Skin of body (tissue), 3 donors: ENCODE measurements at places on chromosomes 4 and X. TPM values are rescaled to one million over a fixed set of nuclear protein-coding genes. Genes with fewer than 3 reads are reported as not detected.

DNA sequence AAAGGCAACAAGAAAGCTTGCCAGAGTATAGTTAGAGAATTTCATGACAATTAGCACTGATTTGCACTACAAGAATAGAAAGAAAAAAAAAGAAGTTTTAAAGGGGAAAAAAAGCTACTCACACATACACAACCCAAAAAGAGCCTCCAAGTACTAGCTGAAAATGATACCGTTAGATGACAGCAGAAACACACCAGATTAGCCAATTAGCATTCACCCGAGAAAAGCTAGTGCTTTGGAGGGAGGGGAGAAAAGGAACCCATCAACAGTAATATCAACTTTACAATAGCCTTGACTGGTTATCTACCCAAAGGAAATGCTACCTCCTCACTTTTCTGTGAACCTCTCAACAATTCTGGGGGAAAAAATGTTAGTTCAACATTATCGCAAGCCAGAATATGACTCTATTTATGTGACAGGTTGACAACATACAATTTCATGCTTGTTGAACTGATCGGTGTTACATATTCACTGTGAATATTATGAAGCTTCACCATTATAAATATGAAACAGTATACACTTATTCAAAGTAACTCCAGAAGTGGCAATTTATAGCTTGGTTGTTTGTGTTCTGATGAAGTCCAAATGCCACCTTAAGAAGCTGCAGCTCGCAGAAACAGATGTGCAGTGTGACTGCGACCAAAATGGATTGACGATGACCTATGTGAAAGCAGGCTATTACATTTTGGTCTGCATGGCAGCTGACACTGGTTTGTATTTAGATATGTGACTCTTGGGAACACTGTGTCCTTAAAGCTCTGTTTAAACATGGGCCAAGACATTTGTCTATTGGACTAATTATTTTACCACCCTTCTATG, 15.9 kb downstream of the PPARGC1A start:
- DNase-seq, result no peak

- DNase-seq, result no peak
Observed at GRCh38 chr4:25862411-25863346, at the start of gene SEL1L3. Gene SEL1L3 (minus strand): TSS chr4:25862988. CDS start chr4:25862836, 152 bp downstream.

DNA sequence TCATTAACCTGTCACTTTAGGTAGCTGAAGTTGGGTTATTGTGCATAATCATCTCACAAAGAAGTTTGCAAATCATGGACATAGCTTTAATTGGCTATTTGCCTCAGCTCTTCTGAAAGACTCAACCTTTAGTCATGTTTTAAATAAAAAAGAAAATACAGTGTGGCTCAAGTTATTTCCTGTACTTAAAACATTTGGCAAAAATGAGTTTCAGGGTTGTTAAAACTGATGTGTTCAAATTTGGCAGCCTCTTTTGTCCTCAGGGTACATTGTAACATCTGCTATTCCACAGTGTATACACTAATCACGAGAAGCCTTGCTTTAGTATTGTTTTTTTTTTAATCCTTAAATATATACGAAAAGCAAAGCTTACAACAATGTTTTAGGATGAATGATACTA, 31.5 kb upstream of the HPGD start:
- peak; percentile 71 for DNase-seq

- no peak for DNase-seq
Observed at GRCh38 chrX:93264261-93265002, 408.9 kb downstream of the NAP1L3 start.

DNA sequence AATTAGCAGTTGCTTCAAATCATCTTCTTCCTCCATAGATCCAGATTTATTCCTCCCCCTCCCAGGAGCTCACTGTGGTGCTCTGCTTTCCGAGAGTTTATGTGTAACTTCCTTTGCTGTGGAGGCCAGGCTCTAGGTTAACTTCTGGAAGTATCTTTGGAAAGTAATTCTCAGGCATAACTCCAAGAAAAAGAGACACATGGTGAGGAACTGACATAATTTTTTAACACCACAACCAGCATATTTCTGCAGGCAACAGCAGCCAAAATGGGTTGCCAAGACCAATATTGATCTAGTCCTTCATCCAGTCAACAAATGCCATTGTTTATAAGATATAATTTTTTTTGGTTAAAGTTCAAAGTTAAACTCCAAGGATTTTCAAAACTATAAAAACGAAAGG, 114.5 kb upstream of the RBPJ start:
- peak; percentile 95 for DNase-seq

DNA sequence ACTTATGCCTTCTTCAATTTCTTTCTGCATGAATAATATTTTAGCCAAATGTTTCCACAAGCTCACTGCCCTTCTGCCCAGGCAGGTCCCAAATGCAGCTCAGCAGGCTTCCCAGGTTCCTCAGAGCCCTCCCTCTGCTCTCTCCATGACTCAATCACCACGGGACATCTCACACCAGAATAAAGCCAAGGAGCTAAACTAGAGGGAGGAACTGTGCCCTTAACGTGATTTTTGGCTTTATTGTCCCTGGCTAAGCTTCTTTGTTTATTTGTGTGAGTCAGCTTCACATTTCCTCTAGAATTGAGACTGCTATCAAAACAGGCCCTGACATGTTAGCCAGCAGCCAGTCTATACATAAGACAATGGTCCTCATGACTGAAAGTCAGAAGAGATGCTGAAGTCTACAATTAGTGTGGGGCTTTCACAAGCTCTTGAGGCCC, 186.4 kb upstream of the GALNT7 start:
- DNase-seq, result no peak

GRCh38 chr4:73533515-73534422, 52.2 kb downstream of the AFM start:
- DNase-seq, result no peak

DNA sequence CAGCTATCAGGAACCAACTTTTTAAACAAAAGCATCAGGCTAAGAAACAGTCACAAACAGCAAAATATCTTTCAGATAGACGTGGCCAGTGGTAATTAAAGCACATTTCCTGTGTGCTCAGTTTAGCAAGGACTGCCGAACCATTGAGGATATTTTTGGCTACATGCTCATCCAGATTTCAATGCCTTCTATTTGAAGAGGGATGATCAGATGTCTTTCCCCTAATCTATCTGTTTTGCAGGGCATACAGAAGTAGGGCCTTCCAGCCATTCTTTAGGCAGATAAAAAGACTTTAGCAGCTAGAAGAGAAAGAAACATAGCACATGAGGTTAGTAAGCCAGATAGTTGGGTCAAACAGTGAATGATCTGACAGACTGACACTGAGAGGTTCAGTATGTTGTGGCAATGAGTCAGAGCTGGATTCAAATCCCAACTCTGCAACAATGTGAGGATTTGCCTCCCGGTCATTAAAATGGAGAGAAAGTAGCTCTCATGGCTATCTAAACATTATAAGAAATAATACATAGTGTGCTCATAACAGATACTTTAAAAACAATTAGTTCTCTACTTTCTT, 100.0 kb upstream of the PRKG2 start:
- no peak for DNase-seq

DNA sequence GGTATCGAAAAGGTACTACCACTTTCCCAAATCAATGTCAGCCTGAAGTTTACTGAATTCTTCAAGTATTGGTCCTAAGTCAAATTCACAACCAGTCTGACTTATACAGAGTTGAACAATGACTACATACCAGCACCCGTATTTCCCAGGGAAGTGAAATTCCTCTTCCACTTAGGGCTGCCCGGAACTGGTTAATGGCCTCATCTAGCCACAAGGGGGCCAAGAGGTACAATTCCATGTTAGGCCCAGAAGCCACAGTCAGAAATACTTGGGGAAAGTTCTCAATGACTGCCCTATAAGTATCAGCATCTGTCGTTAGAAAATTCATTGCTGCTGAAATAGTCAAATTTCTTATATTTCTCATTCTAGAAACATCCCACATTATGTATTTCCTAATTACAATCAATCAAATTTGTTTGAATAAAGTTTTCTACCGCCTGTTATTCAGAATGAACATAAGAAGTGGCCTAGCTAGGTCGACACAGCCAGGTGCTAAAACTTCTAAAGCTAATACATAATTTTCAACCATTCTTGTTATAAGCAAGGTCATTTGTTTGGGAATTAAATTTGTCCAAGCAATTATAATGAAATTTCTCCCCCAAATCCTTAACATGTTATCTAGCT, 5.6 kb upstream of the PCDH7 start:
- peak; percentile 17 for DNase-seq

DNA sequence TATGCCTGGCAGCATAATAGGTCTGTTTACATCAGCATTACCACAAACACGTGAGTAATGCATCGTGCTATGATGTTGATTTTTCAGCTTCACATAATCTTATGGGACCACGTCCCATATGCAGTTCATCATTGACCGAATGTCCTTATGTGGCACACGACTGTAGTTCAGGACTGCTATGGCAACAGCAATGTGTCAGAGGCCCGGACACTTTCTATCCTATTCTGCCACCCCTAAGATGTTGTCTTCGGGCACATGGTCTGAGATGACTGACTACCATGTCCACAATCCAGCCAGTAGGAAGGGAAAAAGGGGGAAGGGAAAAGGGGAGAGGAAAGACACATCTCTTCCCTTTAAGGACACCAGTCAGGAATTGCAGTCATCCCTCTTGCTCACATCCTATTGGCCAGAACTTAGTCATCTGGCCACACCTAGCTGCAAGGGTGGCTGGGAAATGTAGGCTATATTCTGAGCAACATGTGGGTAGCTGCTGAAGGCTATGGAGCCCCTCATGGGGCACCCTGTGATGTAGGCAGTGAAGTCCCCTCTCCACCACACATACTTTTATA, 196.0 kb upstream of the RBPJ start:
- no peak for DNase-seq

DNA sequence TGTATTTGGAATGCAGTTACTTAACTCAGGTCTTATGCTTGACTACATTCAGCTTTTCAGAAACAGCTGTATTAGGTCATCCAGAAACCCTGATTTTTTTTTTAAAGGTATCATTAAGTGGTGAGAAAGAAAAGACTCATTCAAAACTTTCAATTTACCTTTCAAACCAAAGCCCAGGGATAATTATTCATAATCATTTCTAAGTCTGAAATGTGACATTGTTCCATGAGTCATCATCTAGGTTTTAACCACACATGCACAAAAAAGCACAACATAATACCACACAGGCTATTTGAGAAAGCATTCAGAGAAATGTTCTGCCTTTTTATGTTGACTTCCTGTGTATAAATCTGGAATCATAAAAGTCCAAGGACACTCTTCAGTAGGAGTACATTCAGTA, 288.2 kb downstream of the IL1RAPL2 start:
- DNase-seq, result no peak

- DNase-seq, result no peak
Observed at GRCh38 chr4:173591760-173592159, 61.7 kb upstream of the HAND2 start.

- DNase-seq, result no peak
Observed at GRCh38 chr4:56767567-56767966, 53.9 kb downstream of the SPINK2 start.

GRCh38 chrX:24014388-24015018, 12.5 kb downstream of the KLHL15 start:
- no peak for DNase-seq

- no peak for DNase-seq
Observed at GRCh38 chr4:5118091-5118786, 67.0 kb downstream of the STK32B start.

DNA sequence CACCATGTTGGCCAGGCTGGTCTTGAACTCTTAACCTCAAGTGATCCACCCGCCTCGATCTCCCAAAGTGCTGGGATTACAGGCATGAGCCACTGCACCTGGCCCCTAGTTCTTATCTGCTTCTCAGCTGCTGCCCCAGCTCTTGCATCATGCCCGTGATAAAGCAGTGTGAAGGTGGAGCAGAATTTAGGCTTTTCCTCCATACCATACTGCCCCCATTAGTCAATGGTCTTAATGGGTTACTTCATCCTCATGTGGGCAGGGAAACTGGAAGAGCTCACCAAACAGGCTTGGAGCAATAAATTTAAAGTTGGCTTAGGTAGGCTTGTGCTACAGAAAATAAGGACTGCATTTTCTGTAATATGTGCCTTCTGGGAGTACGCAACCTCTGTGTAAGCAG, 636.9 kb upstream of the BOD1L1 start:
- no peak for DNase-seq

DNA sequence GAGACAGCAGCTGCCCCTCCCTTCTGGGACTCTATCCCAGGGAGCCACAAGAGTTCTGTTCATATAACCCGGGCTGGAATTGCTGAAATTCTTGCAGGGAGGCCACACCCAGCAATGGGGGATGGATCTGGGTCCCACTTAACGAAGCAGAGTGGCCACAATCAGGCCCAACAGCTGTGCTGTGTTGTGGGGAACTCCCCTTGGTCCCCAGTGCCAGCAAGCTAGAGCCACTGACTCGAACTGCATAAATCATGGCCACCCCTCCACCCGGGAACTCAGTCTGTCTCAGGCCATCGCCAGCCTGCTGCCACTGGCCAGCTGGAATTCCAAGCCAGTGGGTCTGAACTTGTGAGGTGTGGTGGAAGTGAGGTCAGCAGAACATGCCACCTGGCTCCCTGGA, 111.1 kb downstream of the KLF8 start:
- no peak for DNase-seq

GRCh38 chrX:70453024-70453618, 8.5 kb downstream of the DLG3 start:
- DNase-seq, result no peak

GRCh38 chrX:41672643-41673042, 16.1 kb upstream of the GPR34 start:
- no peak for DNase-seq

- DNase-seq, result no peak
Observed at GRCh38 chrX:17413228-17413627, 38.2 kb downstream of the NHS start.

- peak; percentile 73 for DNase-seq
Observed at GRCh38 chr4:168710353-168710946, 213.6 kb downstream of the PALLD start.

DNA sequence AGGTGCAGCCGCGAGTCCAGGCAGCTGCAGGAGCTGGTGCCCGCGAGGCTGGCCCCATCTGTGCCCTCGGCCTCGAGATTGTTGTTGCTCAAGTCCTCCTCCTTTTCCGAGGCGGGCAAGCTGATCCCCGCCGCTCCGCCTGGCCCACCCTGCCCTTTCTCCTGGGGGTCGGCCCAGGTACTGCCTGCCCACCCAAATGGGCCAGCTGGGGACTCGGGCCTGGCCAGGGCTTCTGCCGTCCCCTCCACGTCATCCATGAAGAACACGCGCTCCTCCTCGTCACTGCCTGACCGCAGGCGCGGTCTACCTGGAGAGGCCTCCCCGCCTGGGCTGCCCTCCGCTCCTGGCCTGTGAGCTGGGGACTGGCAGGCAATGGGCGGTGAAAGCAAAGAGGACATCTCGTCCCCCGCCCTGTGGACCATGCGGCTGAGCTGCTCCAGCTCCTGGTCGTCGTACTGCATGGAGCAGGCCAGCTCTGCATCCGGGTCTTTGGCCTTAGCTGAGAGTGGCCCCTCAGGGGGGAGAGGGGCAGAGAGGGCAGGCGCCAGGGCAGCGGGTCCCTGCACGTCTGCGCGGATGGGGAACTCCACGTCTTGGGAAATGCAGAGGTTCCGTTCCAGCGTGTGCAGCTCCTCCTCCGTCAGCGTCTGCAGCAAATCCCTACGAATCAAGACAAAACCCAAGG, 43.1 kb upstream of the MXD4 start:
- DNase-seq, result no peak

The EPGN gene
- 29.6 TPM for total RNA-seq

The NEIL3 gene
- total RNA-seq, result 5.0 TPM

The SEPSECS gene
- total RNA-seq, result 12.1 TPM

The DMP1 gene
- not detected for total RNA-seq

The CENPE gene
- 14.0 TPM for total RNA-seq

The FAM47A gene
- total RNA-seq, result not detected

The IL2 gene
- not detected for total RNA-seq

The MTCP1 gene
- 15.7 TPM for total RNA-seq

The GIMD1 gene
- not detected for total RNA-seq

The G3BP2 gene
- 103 TPM for total RNA-seq

The ARX gene
- 0.10 TPM for total RNA-seq

The EDA gene
- total RNA-seq, result 7.6 TPM

The NUP62CL gene
- 3.0 TPM for total RNA-seq

The BBS12 gene
- total RNA-seq, result 2.8 TPM

The ITIH6 gene
- 0.10 TPM for total RNA-seq
